Activated naive CD8-positive, alpha-beta T cell treated with anti-CD3 and anti-CD28 coated beads, Interleukin-2, amount 50 U/mL, for 24 hours (primary cell): ENCODE measurements at places on chromosomes 11 and 22.

DNA sequence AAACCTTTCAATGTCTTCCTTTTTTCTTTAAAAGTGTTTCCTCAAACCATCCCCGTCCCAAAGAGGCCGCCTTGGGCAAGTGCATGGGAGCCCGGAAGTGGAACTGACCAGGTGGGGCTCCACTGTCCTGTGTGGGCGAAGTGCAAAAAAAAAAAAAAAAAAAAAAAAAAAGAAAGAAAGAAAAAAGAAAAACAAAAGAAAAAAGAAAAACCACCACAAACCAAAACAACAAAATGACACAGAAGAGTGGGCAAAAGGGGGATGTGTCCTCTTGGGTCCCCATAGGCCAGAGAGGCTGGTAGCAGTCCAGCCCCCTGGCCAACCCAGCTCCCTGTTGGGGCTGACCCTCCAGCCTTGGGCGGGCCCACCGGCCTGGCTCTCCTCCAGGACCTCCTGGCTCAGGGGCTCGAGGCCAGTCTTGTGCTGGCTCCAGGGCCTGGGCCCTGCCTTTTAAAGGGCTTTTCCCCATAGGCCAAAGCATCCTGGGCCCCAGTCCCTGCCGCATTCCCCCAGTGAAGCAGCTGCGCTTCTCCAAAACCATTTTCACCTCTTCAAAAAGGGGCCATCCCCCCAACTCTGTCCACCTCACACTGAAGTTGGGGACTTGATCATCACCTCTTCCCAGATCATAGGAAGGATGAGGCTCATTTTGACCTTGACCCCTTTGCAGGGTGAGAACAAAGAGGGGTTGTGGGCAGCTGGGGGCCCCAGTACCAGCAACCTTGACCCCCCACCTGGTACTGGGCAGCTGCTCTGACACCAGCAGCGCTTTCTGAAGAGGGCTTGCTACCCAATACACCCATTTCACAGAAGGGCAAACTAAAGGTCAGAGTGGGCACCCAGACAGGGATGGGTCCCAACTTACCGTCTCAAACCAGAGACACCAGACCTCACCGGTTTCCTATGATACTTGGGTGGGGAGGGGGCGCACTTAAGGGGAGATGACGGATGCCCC lies 9.4 kb downstream of the CBX6 start:
- DNase-seq: no peak
- peaks cover 5% of the 10 kb centered on the region for H3K36me3 ChIP-seq
- H3K4me1 ChIP-seq: peaks cover 2% of the 10 kb centered on the region
- H3K4me3 ChIP-seq: no peak overlapping the region
- no peaks in the 10 kb centered on the region for H3K27me3 ChIP-seq

DNA sequence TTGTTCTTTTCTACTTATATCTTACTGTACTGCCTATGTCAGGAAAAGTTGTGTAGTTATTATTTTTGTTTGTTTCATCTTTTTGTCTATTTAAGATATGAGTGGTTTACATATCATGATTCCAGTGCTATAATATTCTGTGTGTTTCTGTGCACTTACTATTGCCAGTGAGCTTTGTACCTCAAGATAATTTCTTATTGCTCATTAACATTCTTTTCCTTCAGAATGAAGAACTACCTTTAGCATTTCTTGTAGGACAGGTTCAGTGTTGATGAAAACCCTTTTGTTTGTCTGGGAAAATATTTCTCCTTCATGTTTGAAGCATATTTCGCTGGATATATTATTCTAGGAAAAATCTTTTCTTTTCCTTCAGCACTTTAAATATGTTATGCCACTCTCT lies 452.7 kb upstream of the FAT3 start:
- H3K36me3 ChIP-seq: no peaks in the 10 kb centered on the region
- no peak overlapping the region for H3K4me3 ChIP-seq
- no peak overlapping the region for H3K27ac ChIP-seq
- no peaks in the 10 kb centered on the region for H3K27me3 ChIP-seq
- no peak for DNase-seq

- H3K4me1 ChIP-seq: peaks cover 60% of the 10 kb centered on the region
- peak overlapping the region; percentile 66 for H3K27ac ChIP-seq
- H3K36me3 ChIP-seq: peaks cover 43% of the 10 kb centered on the region
- H3K4me3 ChIP-seq: no peak overlapping the region
- DNase-seq: no peak
Observed at GRCh38 chr11:74015919-74016684, 7.2 kb upstream of the UCP3 start.

GRCh38 chr11:100675115-100675650 lies 11.9 kb upstream of the ARHGAP42 start:
- no peak overlapping the region for H3K4me3 ChIP-seq
- no peak overlapping the region for H3K27ac ChIP-seq
- no peaks in the 10 kb centered on the region for H3K36me3 ChIP-seq
- H3K4me1 ChIP-seq: no peaks in the 10 kb centered on the region

GRCh38 chr11:61908730-61909316 lies 8.5 kb downstream of the RAB3IL1 start:
- peaks cover 5% of the 10 kb centered on the region for H3K27me3 ChIP-seq
- no peak overlapping the region for H3K27ac ChIP-seq

DNA sequence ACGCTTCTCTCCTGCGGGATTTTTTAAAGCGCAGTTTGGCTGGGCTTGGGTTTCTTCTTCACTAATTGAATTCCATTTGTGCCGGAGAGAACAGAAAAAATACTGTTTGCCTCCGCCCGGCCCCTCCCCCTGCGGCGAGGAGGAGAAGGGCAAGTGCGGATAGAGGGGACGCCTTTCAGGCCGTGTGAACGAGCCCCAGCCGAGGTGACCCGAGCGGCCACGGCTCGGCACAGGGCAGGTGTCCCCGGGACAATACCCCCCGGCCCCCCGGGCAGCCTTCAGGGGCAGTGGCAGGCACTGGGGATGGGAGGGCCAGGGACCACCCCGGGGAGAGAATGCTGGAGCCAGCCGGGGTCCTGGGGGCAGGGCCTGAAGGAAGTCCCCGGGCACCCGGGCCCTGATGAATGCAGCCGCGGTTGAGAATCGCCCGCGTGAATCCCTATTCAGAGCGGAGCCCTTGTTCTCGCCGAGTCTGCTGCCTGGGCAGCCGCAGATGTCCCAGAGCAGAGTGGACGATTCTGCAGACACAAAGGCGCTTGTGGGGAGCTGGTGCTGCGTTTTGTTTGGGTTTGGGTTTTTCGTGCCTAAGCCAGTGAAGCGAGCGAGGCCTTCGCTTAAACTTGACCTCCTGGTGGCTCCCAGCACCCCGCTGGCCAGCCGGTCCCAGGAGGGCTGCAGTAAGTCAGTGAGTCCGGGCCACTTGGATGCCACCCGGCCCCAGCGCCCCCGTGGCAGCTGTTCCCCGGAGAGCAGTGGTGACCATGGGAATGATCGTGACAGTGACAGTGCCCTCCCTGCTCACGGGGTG lies 96.0 kb downstream of the WNT7B start:
- H3K4me3 ChIP-seq: no peak overlapping the region
- H3K36me3 ChIP-seq: no peaks in the 10 kb centered on the region
- peaks cover 45% of the 10 kb centered on the region for H3K27me3 ChIP-seq

DNA sequence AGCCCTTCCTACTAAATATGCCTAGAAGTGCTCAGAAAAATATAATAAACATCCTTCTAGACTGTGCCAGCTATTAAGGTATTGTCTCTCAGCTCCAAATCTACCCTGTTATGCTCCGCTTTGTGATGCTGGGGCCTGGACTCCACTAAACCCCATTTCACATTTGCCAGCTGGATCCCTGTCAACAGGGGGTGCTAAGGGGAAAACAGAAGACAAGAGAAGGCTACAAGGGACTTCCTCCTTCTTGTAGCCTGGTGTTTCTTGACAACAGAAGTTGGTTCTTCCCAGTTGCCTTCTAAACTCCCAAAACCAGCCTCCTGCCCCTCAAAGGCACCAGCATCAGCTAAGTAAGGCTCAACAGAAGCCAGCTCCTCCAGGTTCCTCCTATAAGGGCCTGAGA lies 5.2 kb downstream of the NUMA1 start:
- H3K36me3 ChIP-seq: peaks cover 11% of the 10 kb centered on the region
- no peaks in the 10 kb centered on the region for H3K27me3 ChIP-seq
- no peak for DNase-seq
- H3K4me1 ChIP-seq: peaks cover 42% of the 10 kb centered on the region
- no peak overlapping the region for H3K27ac ChIP-seq

- no peaks in the 10 kb centered on the region for H3K27me3 ChIP-seq
- DNase-seq: peak; percentile 45
- peak overlapping the region; percentile 39 for H3K4me3 ChIP-seq
- H3K27ac ChIP-seq: peak overlapping the region; percentile 76
Observed at GRCh38 chr11:126317756-126318573, 14.1 kb downstream of the DCPS start.

DNA sequence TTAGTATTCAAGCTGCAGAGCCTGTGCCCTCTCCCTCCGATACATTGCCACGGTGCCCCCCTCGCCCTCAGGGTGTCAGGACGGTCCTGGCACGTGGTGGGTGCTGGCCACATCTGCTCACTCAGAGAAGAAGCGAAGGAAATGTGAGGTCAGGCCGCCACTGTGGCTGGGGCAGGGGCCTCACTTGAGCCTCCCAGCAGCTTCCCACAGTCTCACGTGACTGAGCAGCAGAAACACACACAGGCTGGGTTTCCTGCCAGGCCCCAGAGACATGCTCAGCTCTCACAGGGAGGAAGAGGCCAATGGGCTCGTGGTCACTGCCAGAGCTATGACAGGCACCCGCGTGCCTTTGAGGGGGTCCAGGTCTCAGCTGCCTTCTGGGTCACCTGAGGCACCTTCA lies 37.9 kb upstream of the PRR5 start:
- H3K36me3 ChIP-seq: no peaks in the 10 kb centered on the region
- H3K27ac ChIP-seq: no peak overlapping the region
- no peak overlapping the region for H3K4me3 ChIP-seq
- H3K27me3 ChIP-seq: no peaks in the 10 kb centered on the region

GRCh38 chr22:50145721-50146438 lies 24.7 kb upstream of the PANX2 start:
- peaks cover 4% of the 10 kb centered on the region for H3K27me3 ChIP-seq
- no peak for DNase-seq
- H3K4me1 ChIP-seq: no peaks in the 10 kb centered on the region
- no peak overlapping the region for H3K4me3 ChIP-seq
- no peak overlapping the region for H3K27ac ChIP-seq
- no peaks in the 10 kb centered on the region for H3K36me3 ChIP-seq

GRCh38 chr11:35142481-35143075 lies 3.6 kb downstream of the CD44 start:
- peaks cover 61% of the 10 kb centered on the region for H3K36me3 ChIP-seq
- H3K4me3 ChIP-seq: peak overlapping the region; percentile 93
- peaks cover 75% of the 10 kb centered on the region for H3K4me1 ChIP-seq
- DNase-seq: no peak
- H3K27ac ChIP-seq: peak overlapping the region; percentile 77

DNA sequence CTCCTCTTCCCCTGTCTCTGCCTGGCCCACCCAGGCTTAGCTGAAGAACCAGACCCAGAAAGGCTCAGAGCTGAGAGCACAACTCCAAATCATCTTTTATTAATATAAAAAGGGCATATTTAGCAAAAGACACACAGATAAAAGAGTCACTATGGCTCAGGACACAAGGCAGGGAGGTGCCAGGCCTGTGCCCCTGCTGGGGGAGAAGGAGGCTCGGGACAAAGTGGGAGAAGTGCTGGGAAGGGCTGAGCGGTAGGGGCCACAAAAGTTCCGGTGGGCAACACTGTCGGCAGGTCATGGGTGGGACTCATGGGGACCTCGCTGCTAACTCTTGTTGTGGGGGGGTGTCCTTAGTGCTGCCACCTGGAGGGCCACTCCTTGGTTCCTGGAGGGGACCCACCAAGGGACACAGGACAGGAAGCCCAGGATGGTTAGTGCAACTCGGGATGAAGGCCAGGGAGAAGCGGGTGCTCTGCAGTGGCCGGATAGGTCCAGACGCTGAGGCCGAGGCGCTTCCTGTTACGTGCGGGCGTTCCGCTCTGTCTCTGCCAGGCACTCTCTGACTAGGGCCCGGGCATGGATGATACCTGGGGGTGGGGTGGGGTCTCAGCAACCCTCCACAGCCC lies 1.4 kb upstream of the PITPNM1 start:
- no peak for DNase-seq
- H3K4me1 ChIP-seq: peaks cover 40% of the 10 kb centered on the region
- H3K36me3 ChIP-seq: peaks cover 11% of the 10 kb centered on the region
- peak overlapping the region; percentile 94 for H3K27ac ChIP-seq

DNA sequence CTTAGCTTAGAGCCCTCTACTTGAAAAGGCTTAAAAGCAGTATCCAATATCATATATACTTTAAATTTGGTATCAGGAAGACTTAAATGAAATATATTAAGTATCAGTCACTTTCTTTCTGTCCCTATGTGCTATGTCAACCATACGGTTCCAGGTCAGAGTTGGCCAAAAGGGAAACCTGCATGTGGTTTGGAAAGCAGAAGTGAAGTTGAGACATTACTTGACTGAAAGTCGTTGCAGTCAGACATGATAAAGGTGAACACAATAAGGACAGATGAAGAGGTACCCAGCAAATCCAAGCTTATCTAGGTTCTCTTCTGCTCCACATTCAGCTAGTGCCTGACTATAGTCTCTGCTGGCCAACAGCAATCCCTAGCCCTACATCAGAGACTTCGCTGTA lies 336.8 kb downstream of the KCNA4 start:
- H3K27ac ChIP-seq: no peak overlapping the region
- H3K27me3 ChIP-seq: no peaks in the 10 kb centered on the region
- no peaks in the 10 kb centered on the region for H3K36me3 ChIP-seq
- no peak for DNase-seq
- H3K4me1 ChIP-seq: no peaks in the 10 kb centered on the region
- H3K4me3 ChIP-seq: no peak overlapping the region

DNA sequence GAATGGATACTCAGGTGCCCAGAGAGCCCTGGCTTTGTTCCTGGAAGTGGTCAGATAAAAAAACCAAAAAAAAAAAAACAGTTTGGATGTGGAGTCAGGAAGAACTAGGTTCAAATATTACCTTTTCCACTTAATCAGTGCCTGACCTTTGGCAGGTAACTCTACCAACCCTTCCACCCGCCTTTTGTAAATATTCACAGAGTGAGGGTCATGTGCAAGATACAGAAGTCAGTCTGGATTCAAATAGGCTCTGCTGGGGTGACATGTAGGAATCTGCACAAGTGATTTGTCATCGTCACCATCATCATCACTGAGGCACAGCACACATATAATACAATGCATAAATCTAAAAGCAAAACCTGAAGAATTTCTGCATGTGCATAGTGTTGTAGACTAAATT lies 490.7 kb downstream of the MIAT start:
- no peak overlapping the region for H3K27ac ChIP-seq
- no peaks in the 10 kb centered on the region for H3K36me3 ChIP-seq
- DNase-seq: no peak
- H3K4me1 ChIP-seq: peaks cover 3% of the 10 kb centered on the region
- no peak overlapping the region for H3K4me3 ChIP-seq

- H3K27me3 ChIP-seq: no peaks in the 10 kb centered on the region
- H3K4me3 ChIP-seq: no peak overlapping the region
- H3K4me1 ChIP-seq: peaks cover 49% of the 10 kb centered on the region
- H3K36me3 ChIP-seq: peaks cover 9% of the 10 kb centered on the region
Observed at GRCh38 chr11:96237766-96238266, 105.2 kb downstream of the MAML2 start.

DNA sequence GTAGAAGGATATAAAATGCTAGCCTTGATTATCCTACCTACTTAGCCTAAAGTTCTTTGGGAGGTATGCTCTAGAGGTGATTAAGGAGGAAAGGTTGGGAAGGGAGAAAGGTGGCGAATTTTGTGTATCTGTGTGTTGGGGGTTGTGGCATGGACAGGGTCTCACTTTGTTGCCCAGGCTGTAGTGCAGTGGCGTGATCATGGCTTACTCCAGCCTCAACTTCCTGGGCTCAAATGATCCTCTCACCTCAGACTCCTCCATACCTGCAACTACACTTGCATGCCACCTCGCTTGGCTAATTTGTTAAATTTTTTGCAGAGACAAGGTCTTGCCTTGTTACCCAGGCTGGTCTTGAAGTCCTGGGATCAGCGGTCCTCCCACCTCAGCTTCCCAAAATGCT lies 1094.8 kb downstream of the DLG2 start:
- no peak overlapping the region for H3K27ac ChIP-seq
- no peak for DNase-seq
- no peak overlapping the region for H3K4me3 ChIP-seq
- no peaks in the 10 kb centered on the region for H3K27me3 ChIP-seq
- no peaks in the 10 kb centered on the region for H3K4me1 ChIP-seq
